CD4-positive, alpha-beta T cell treated with Interleukin-4 for 1 hour (primary cell): ENCODE measurements at places on chromosomes 6 and 20.
A peak's percentile ranks its signal among the peaks of the same experiment; 100 is the strongest.

GRCh38 chr20:16929756-16930155 is 181.6 kb downstream of the OTOR start:
- DNase-seq: no peak

DNA sequence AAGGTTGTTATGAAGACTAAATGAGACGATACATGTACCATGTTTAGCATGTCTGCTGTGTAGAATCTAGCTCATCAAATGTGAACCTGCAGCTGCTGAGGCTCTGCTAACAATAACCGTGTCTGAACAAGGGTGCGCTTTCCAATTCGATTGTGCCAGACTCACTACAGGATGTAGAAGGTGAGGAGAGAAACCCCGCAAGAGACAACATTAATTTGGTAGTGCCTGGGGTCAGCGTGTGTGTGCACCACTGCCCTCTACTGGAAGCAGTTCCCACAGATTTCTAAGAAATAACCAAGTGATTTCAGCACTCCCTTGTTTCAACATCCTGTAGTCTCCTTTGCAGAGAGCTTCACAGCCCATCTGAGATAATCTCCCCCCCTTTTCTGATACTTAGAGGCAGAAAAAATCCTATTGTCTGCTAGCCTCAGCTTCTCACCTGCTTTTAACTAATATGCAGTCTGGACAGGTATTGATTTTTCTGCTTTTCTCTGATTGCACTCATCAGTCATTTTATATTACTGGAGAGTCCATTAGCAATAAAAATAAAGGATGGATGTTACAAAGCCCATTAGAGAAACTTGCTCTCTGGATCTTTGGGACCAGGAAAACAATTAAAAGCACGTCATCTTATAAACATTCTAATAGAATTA is 96.7 kb upstream of the BACH2 start:
- peak; percentile 81 for DNase-seq

DNA sequence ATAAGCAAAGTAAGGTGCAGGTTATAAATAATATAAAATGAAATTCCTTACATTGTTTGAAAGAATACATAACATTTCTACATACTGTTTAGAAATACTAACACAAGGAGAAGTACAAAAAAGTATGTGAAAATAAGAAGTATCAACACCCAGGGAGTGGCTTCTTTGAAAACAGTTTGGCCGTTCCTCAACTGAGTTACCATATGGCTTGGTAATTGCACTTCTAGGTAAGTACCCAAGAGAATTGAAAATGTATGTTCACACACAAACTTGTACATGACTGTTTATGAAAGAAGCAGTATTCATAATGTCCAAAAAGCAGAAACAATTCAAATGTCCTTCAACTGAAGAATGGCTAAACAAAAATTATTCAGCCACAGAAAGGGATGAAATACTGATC is 30.7 kb downstream of the PAK5 start:
- no peak for DNase-seq

GRCh38 chr20:60904730-60905129 is 347.3 kb upstream of the CDH4 start:
- no peak for DNase-seq

DNA sequence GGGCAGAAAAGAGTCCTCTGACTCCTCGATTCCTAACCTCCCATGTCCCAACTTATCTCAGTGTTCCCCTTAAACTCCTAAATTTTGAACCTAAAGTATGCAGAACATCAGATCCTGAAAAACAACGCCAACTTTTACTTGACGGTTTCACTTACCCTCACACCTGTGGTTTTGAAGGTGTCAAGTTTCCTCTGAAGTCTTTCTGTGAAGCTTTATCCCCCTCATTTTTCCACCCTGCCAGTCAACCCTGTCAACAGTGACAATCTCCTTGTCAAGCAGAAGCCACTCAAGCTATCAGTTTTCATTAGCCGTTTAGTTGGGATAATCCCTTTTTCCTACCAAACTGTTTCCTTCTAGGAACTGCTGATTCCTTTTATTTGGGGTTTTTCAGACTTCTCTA is 245.4 kb upstream of the PREP start:
- DNase-seq: no peak

DNA sequence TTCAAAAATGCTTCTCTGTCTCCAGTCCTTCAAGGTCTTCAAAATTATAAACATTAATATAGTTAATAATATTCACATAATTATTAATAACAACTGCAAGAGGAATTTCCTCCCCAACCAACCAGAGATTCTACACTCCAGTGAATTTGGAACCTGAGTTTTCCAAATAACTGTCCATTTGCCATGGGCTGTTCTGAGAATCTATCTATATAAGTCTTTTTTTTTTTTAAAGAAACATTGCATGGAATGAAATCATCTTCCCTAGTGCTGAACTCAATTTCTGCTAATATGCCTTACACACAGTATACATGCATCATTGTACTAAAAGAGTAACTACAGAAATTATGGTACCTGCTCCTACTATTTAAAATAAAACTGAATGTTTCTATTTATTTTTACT is 113.9 kb downstream of the SLC22A3 start:
- DNase-seq: no peak

DNA sequence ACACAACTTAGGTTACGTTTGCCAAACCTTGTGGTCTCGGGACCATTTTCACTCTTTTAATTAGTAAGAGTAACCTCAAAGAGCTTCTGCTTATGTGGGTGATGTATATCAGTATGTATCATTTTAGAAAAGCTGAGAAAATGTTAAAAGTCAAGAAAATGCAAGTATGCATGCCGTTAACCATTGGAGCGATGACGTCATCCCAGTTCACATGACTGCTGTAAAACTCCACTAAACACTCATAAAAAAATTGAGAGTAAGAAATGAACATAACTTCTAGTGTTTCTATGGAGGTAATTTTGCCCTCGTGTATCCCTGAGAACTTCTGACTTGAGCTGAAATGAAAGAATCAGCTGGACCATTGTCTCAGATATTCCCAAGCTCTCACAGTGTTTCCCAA is 250.0 kb upstream of the CDH4 start:
- no peak for DNase-seq

DNA sequence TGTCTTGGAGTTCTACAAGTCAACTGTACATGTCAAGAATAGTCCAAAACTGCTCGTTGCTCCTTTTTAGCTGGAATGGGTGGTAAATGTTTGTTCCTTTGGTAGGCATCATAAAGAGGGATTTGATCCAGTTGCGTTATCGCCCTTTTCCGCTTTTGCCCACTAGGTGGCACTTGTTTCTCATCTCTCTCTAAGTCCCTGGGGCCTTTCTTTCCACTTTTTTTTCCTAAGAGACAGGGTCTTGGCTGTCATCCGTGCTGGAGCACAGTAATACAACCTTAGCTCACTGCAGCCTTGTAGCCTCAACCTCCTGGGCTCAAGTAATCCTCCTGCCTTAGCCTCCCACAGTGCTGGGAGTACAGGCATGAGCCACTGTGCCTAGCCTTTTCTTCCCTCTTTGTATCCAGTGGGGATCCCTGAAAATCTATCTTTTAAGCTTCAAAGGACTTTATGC is 20.7 kb downstream of the GTPBP2 start:
- DNase-seq: peak; percentile 59

DNA sequence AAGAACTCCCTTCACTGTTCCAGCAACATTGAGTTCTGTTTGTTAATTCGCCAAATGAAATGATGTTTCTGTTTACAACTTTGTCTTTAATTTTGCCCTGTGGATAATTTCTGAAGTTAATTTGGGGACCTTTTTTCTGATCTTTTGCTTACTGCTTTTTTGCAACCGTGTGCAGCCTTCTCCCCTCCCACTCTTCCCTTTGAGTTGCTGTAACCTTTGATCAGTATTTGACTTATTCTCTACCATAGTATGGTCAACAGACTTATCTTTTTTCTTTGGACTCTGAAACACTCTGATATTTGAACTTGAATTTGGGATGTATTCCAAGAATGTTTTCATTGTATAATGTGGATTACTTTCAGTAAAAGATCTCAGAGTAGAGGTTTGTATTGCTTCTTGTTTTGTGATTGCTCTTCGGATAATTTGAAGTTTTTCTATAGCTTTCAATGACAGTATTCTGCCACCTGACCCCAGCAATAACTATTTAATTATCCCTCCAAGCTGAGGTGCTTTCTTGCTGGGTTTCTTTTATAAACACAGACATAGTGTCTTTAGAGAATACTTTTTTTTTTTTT is 46.2 kb downstream of the LRRN4 start:
- DNase-seq: no peak

- no peak for DNase-seq
Observed at GRCh38 chr6:166500246-166500645, 86.2 kb downstream of the RAMACL start.

- DNase-seq: no peak
Observed at GRCh38 chr6:11412011-11412424, 125.5 kb upstream of the TMEM170B start.

DNA sequence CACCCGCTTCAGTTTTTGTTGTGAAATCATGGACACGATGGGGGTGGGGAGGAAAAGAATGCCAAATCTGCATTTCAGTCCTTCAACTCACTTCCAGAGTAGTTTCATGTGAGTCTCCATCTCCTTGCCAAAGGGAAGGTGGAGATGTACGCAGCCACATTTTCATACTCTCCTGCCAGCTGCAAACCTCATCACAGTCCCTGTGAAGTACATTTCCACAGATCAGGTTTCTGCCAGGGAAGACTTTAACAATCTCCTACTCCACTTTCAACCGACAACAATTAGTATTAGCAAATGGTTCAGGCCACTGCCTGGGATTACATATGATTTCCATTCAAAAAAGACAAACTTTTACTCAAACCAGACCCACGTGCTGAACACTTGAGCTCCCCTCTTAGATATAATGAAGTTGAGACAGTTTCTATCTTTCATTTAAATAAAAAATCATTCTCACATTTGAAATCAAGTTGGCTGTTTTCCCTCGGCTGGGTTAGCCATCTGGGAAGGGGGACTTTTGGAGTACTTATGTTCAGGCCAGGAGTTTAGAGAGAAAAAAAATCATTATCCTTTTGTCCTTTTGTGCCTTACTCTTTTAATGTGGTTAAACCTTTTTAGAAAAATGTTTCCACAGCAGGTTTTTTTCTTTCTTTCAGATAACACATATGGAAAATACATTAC is 51.0 kb upstream of the CEP162 start:
- DNase-seq: no peak

DNA sequence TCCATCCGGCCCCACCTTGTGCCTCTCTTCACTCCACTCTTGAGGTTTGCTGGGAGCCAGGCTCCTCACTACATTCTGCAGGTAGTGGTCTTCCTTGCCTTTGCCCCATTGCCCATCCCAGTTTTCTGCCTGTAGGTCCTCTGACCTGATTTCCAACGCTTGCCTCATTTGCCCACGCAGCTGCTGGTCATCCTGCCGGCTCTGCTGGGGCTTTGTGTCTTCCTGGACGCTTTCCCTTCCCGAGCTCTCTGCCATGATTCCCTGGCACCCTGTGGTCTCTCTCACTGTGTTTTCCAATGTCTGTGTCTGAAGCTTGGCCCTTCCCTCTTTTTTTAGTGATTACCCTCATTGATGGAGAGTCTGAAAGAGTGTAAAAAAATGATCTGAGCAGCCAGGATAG is 451.6 kb downstream of the UTRN start:
- DNase-seq: no peak

DNA sequence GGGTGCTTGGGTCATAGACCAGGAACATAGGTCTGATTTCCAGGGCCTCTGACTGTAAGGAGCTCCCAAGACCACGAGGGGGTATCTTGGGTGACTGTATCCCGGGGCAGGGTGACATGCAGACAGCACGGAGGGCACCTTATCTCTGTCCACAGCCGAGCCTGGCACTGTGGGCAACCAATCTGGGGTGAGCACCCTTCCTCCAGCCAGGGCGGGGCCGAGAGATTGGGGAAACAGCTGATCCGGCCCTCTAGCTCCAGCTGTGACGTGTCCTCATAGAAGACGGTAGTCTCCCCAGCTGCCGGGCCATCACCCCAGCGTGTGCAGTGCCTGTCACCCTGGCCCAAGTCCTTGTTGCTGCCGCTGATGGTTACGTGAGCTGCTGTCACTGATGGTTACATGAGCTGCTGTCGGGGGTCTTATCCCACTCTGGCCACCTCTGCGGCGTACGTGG is 139.6 kb upstream of the RNF24 start:
- DNase-seq: no peak

- no peak for DNase-seq
Observed at GRCh38 chr6:166781331-166781730, 154.3 kb upstream of the RPS6KA2 start.

GRCh38 chr6:6631534-6632276 is 43.2 kb downstream of the LY86 start:
- no peak for DNase-seq

- no peak for DNase-seq
Observed at GRCh38 chr6:16404456-16404855, 166.1 kb downstream of the GMPR start.

- DNase-seq: no peak
Observed at GRCh38 chr20:32727683-32728082, 15.6 kb downstream of the COMMD7 start.

- no peak for DNase-seq
Observed at GRCh38 chr6:100751590-100751989, 129.5 kb downstream of the ASCC3 start.

DNA sequence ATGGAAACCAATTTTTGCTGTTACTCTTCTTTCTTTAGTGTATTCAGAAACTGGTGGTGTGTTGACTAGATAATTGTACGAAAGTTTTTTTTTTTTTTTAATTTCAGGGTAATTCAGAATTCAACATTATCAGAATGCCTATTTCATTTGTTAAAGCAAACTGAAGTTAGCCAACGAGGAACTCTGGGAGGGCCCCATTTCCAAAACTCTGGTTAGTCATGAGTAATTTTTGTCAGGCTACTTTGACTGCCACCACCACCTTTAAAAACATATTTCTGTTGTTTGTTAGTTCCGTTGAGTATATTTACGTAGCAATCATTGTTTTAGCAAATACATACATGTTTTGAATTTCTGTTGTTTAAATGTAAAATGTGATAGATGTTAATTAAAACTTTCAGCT is 763 bp downstream of the ZKSCAN8 start:
- DNase-seq: no peak

GRCh38 chr6:37171201-37171969 is 1.4 kb downstream of the PIM1 start:
- no peak for DNase-seq
